ENCODE measurements at places on chromosomes 3 and 15. TPM values are rescaled to one million over a fixed set of nuclear protein-coding genes. Genes with fewer than 3 reads are reported as not detected.
A peak's percentile ranks its signal among the peaks of the same experiment; 100 is the strongest.

GRCh38 chr3:123713211-123713610 is 128.4 kb upstream of the HACD2 start:
- DNase-seq = no peak

- no peak for DNase-seq
Observed at GRCh38 chr15:68699881-68700454, 120.7 kb downstream of the ANP32A start.

DNA sequence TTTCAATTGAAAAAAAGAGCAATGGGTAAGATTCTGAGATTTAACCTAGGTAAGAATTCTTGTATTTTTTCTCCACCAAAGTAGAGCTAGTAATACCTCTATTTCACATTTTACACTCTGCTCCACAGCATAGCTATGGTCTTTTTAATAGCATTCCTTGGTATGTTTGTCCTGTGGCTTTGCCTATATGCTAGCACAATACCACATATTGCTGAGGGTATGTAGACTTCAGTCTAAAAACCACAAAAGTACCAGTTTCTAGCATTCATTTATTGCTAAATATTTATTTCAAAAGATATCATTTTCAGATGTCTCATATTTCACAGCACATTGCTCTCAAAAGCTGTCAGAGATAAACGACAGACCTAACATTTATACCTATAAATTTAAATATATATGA is 18.2 kb upstream of the EOGT start:
- no peak for DNase-seq

- DNase-seq = no peak
Observed at GRCh38 chr3:134697830-134698689, 47.2 kb upstream of the KY start.

- DNase-seq = no peak
Observed at GRCh38 chr3:134761213-134761612, 33.8 kb upstream of the EPHB1 start.

GRCh38 chr15:60557191-60557618 is 78.3 kb upstream of the ICE2 start:
- DNase-seq = no peak

GRK7 gene
- polyA plus RNA-seq = 0.08 TPM

- DNase-seq = no peak
Observed at GRCh38 chr3:43909149-43909548, 218.4 kb downstream of the ABHD5 start.

- DNase-seq = no peak
Observed at GRCh38 chr15:32872621-32873283, 154.9 kb downstream of the GREM1 start.

DNA sequence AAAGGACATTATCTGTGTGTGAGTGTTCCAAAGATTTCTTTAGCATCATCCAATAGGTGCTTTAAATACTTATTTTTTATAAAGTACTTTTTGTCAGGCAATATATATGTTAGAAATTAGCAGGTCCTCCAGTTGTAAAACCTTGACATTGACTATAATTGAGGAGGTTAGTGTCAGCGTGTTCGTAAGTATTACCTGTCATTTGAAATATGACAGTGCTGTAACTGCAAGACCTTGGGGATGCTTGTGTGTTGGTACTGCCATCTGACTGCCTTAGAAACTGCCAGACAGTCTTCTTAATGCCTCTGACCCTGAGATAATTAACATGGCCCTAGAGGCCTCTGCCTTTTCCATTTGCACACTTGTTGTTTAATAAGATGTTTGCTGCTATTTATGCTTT is 170.7 kb downstream of the NAALADL2 start:
- DNase-seq = no peak

DNA sequence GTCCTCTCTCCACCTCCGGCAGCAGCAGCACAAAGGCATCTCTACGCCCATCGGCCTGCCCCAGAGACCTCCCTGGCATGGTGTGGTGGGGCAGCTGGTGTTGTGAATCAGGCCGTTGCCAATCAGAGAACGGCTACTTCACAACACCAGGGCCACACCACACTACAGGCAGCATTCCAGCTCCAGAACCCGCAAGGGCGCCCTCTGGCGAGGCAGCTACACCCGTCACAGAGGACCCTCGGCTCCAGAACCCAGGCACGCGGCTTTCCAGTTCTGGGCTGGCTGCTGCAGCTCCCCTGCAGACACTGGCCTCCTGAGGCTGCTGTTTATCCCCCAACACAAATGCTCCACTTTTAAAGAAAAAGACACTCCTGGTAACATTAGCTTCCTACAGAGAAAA is 127.5 kb upstream of the TOPAZ1 start:
- peak; percentile 21 for DNase-seq

DNA sequence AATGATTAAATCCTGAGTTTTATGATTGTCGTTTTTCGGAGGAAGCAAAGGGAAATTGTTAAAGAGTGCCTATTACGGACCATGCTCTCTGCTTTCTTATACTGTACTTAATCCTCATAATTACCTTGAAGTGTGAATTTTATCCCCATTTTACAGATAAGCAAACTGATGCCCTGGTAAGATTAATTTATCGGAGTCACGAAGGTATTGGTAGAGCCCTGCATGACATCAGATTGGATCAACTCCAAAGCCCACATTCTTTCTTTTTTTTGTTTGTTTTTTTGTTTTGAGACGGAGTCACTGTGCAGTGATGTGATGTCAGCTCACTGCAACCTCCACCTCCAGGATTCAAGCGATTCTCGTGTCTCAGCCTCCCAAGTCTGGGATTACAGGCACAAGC is 1.6 kb upstream of the GNB4 start:
- DNase-seq = no peak

DNA sequence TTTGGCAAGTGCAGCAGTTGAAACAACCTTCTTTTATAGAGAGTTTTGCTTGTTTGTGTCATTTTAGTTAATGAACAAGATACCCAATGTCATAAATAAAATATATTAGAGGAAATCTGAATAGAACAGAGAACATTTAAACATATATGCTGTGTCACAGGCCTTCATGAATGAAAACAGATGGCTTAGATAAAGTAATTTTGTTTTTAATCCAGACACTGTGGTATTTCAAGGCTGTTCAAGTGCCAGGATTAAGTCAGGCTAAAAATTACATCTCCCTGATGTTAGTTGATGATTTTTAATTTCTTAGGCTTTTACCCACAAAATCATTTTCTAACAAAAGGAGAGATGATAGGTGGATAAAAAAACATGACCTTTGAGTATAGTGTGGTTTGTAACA is 4.9 kb upstream of the ACKR4 start:
- DNase-seq = no peak

EIF1B gene
- polyA plus RNA-seq = 92.3 TPM

DNA sequence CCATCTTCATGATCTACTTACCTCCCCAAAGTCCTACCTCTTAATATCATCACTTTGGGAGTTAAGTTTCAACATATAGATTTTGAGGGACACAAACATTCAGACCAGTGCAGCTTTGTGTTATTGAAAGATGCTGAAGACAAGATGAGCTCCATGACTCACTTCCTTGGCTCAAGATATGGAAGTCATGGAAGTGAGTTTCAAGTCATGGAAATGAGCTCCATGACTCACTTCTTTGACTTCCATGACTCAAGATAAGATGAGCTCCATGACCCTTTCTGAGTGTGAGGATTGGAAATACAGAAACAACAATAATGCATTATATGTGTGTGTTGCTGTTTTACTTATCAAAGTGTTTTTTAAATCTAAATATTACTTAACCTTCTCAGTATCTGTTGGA is 170.2 kb upstream of the TPRG1 start:
- DNase-seq = no peak

- no peak for DNase-seq
Observed at GRCh38 chr3:133083395-133083794, 45.2 kb downstream of the TMEM108 start.

GRCh38 chr3:106228271-106228670 is 359.5 kb upstream of the CBLB start:
- DNase-seq = no peak

TNFAIP8L3 gene
- not detected for polyA plus RNA-seq

DNA sequence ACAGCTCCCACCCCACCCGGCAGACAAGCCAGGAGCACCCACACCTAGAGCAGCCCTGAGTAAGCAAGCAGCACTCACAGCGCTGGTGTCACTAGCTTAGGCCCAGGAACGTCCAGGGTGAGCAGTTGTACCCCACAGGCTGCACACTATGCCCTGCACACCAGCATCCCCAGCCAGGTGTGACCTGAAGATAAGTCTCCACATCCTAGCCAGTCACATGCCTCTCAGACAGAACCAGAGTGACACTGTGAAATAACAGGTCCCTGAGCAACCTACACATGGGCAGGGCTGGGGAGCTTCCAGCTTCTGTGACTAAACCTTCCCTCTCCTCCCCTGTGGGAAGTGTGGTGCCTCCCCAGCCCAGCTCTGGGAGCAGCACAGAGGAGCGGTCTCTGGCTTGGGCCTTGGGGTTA is 253.6 kb downstream of the UACA start:
- no peak for DNase-seq

DNA sequence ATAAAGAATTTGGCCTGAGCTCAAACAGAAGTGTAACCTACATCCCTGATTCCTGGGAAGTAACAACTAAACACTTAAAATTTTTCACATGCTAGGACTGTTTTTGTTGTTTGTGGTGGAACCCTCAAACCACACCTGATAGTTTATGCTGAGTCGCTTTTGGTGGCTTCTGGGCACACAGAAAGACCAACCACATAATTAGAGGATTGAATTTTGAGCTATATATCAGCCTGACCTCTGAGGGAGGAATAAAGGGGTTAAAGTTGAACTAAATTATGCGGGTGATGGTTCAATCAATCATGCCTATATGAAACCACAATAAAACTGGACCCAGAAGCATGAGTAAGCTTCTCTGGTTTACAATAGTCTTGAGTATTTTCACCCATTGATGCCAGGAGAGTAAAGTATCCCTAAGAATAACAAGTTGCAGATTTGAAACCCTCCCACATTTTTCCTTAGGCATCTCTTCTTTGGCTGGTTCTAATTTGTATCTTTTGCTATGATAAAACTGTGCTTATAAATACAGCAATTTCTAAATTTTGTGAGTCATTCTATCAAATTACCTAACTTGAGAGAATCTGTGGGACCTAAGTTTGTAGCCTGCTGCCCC is 1304.5 kb upstream of the GBE1 start:
- no peak for DNase-seq

RARB gene
- not detected for polyA plus RNA-seq

DNA sequence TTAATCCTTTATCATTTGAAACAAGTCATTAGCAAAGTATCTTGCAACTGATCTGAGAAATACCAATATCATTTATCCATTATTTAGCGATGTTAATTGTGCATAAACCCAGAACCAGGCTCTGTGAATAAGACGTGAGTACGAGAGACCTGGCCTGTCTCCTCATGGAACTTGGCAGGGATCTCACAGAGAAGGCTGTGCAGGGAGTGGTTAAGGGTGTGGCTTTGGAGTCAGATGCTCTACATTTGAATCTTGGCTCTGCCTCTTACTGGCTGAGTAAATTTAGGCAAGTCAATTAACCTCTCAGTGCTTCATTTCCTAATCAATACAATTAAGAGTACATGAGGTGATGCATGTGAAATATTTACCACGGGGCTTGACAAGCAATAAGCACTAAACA is 39.9 kb upstream of the TBL1XR1 start:
- no peak for DNase-seq

DNA sequence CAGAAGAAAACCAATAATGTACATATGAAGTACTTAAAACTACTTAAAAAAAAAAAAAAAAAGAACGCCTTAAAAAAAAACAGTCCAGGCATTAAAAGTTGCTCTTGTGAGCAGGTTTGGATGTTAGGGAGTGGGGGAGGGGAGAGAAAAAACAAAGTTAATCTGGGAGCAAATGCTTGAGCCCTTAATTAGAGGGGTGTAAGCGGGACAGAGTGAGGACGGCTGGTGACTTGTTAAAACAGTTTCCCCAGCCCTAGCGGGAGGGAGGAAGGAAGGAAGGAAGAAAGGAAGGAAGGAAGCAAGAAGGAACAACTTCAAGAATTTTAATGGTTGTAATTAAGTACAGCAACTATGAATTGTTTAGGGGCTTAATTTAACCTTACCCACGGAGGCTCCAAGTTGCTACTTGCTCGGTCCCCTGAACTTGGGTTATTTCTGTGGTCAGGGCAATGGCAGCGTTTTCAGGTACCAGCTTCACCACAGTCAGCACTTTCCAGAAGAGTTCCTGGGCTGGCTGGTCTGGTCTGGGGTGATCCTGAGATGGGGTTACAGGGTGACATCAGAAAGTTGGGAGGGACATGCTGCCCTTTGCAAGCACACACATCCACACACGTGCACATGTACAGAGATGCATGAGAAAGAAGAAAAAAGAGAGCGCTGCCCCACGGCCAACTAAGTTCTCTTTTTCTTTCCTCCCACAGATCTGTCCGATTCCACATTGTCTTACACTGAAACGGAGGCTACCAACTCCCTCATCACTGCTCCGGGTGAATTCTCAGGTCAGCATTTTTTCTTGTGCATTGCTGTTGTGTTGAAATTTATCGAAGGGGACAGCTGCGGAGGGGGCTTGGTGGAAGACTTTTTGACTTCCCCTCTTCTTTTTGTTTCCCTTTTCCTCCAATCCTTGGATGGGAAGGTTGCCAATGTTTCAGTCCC is 14.0 kb downstream of the SMAD6 start:
- no peak for DNase-seq

GRCh38 chr3:176590722-176591121 is 606.6 kb downstream of the TBL1XR1 start:
- no peak for DNase-seq

- no peak for DNase-seq
Observed at GRCh38 chr3:53518495-53518981, 24.1 kb downstream of the CACNA1D start.

GRCh38 chr15:68444336-68444735 is 12.4 kb upstream of the ITGA11 start:
- DNase-seq = no peak

DNA sequence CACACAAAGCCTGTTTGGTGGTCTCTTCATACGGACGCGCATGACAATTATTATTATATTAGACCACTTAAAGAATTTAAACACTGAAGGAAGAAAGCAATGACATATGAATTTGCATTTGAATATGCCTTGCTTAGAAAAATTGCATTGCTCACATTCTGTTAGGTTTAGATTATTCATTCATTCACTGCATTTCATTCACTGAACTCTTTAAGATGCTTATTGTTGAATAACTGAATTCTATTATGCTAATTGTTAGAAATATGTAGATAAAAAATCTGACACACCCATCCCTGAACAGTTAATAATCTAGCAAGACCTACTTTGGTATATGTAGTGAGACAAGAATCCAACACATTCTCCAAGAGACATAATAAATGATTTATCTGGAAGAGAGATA is 94.4 kb upstream of the PEX5L start:
- no peak for DNase-seq

GRCh38 chr3:151058740-151059139 is 26.7 kb upstream of the MED12L start:
- DNase-seq = no peak

DNA sequence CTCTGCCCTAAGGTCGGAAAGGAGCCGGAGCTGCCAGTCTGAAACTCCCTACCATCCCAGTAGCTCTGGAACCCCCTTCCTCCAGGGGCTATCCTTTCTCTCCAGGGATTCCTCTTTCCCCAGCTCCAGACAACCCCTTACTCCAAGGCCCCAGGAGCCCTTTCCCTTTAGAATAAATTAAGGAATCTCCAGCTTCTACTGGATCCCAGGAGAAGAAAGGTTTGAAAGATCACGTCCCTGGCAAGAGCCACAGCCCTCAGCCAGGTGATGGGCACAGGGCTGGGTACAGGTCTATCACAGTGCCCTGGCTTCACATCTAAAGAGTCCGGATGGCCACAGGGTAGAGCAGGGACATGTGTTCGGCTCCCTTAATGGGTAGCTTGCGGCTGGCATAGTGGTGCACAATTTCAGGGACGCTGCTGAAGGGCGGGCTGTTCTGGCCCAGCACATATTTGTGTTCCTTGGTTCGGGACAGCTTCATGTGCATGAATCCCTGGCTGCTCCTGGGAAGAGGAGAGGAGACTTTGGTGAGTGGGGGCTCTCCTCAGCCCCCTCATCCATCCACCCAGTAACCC is 20.0 kb downstream of the SHF start:
- DNase-seq = no peak

Data from naive B cell (primary cell).